ENCODE measurements at places on chromosomes 4 and X.

DNA sequence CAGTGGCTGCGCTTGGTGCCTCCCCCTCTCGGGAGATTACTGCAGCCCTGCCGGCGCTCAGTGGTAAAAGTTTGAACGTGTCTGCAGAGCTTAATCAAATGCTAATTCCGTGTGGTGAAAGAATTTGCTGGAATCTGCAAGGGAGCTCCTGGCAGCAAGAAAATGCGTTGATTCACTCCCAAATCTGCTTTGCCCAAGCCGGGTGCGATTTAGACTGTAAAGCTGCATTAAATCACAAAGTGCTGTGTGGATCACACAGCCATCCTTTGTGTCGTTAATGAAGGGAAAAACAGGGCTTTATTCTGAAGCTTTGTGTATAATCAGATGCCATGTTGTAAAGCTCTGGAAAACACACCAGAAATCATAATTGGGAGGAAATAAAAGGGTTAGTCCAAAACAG is 444.1 kb downstream of the BCOR start:
- DNase-seq: no peak

GRCh38 chr4:142434519-142435224 is 411.4 kb downstream of the INPP4B start:
- no peak for DNase-seq

GRCh38 chrX:87895421-87895820 is 377.8 kb downstream of the KLHL4 start:
- DNase-seq: no peak

GRCh38 chr4:30720021-30720660 is at the start of gene PCDH7:
Gene PCDH7, plus strand, starts transcription at chr4:30720369. Its CDS starts 1,054 bp downstream, at chr4:30721423.
- DNase-seq: peak; percentile 30

DNA sequence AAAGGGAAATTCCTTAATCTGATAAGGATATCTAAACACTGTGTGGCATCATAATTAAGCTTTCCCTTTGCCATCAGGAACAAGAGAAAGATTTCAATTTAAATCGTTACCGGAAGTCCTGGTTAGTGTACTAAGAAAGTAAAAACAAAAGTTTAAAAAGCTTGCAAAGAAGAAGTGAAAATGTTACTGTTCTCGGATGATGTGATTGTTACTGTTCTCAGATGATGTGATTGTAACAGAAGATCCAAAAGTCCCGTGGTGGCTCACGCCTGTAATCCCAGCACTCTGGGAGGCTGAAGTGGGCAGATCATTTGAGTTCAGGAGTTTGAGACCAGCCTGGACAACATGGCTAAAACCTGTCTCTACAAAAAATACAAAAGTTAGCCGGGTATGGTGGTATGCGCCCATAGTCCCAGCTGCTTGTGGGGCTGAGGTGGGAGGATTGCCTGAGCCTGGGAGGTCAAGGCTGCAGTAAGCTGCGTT is 62.5 kb downstream of the RGS12 start:
- no peak for DNase-seq

GRCh38 chr4:23373261-23373660 is 516.6 kb downstream of the PPARGC1A start:
- no peak for DNase-seq

DNA sequence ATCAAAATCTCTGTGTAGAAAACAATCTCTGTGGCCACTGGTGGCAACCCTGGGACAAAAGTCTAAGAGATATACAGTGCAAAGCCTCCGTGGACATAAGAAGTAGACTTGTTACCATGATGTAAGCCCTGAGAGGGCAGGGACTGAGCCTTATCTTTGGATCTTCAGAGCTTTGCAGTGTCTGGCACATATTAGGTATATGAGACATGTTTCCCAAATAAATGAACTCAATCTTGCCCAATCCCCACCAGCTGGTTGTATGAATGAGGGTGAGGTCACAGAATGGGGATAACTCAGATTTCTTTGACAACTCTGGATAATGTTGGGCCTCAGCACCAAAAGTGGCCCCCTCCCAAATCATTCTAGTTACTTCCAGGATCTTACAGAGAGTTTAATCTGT is 511.4 kb upstream of the DIPK2B start:
- DNase-seq: no peak

DNA sequence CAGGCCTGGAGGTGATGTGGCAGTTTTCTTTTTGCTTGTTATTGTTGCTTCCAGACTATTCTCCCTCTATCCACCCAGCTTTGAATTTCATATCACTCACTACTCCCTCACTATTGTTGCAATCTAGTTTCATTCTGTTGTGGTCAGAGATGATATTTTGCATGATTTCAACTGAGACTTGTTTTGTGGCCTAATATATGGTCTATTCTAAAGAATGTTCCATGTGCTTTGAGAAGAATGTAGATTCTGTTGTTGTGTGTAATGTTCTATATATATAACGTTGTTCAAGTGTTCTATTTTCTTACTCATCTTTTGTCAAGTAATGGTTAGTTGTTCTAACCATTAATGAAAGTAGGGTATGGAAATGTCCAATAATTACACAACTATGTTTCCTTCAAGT is 59.0 kb downstream of the THOC2 start:
- no peak for DNase-seq

GRCh38 chr4:28001698-28002097 is 1141.1 kb downstream of the STIM2 start:
- DNase-seq: no peak

GRCh38 chrX:15209096-15209495 is 60.8 kb downstream of the ASB9 start:
- DNase-seq: no peak

GRCh38 chr4:31104043-31104442 is 383.9 kb downstream of the PCDH7 start:
- no peak for DNase-seq

DNA sequence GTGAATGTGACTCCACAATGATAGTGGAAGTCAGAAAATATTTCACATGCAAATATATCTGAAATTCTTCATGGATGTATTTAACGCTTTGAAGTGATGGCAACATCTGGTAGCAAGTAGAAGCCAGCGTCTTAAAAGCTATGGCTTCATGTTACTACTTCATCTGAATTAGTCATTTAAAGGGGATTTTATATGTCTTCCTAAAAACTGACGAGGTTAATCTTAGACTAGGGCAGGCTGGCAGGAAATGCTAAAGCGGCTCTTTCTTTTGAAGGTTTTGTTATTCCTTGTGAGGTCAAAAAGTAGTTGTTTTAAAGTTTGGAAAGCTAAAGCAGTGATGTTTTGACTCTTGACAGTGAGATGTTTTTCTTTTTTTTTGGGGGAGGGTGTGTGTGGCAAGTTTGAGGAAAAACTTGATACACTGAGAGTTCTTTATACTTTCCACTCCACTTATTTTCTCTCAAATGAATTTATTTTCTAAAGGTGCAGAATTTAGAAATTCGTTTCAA is 22.6 kb downstream of the PLS3 start:
- DNase-seq: no peak

GRCh38 chr4:170623899-170624298 is 534.1 kb upstream of the AADAT start:
- DNase-seq: no peak

- DNase-seq: no peak
Measured at GRCh38 chrX:130280901-130281300, 12.2 kb upstream of the ZNF280C start.

DNA sequence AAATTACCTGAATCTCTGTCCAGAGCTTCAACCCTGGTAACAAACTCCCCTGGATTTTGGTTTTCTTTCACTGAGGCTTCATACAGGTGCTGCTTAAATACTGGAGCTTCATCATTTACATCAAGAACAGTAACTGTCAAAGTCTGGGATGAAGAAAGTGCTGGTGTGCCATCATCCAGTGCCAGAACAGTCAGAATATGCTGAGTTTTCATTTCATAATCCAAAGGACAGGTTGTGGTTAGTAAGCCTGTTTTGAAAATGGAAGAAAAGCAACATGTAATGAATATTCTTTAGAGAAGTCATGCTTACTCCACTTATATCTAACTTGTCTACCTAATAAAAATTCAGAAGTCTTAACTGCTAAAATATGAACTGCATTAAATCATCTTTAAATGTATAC is 175.9 kb downstream of the DCHS2 start:
- no peak for DNase-seq

DNA sequence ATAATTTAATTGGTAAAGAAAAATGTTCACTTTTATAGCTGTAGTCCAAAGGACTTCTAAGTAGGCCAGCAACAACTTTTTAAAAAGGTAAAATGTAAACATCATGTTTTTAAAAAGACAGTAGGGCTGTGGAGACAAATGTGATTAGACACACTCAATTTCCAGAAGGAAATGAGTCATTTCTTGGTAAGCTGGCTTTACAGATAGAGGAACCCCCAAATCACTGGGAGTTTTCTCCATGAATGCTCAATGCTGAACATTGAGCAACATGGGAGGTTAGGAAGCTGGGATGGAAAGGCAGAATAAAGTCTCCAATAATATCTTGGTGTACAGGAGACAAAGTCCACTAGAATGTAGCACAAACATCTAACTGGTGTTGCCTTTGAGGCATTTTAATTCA is 121.3 kb downstream of the NWD2 start:
- DNase-seq: no peak

DNA sequence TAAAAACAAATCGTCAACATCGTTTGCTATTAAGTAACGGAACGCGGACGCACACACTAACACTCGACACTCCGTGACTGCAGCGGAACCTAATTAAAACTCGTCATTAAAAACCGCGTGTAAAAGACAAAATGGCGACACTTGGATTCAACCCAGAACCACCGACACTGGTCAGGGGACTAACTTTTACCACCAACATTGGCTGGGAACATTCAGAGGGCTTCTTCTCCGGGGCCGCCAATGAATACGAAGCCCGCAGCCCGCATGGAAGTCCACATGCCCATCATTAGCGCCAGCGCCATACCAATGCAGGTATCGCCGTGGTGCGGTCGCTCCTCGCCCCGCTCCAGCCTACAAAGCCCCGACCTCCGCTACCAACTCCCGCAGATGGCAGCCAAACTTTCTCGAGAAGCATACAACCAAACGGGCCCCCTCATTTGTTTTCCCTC is 498 bp downstream of the RBMX start:
- DNase-seq: peak; percentile 7

- DNase-seq: no peak
Measured at GRCh38 chr4:125420526-125420925, 105.8 kb downstream of the FAT4 start.

GRCh38 chr4:65597697-65598096 is 72.6 kb downstream of the EPHA5 start:
- DNase-seq: no peak

DNA sequence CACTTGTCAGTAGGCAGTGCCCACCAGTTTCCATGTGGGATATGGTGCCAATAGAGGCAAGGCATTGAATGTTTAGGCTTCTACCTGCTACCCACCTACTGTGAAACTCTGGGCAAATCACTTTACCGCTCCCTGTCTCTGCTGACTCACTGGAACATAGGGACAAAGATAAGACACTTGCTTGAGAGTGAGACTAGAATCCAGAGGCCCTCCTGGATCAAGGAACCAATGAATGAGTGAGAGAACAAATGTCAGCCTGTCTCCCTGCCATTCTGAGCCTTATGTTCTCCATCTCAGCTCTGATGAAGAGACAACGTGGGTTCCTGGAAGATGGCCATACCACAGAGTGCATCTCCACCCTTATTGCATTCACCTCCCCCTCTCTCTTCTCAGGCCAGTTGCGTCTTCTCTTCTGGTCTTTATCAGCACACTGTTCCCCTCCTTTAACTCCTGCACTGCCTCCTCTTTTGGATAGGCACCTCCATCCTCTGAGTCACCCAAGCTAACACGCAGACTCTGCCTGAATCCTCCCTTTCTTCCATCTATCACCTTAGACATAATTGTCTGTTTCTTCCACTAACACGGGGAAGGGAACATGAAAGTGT is 15.4 kb upstream of the PRRG3 start:
- no peak for DNase-seq

DNA sequence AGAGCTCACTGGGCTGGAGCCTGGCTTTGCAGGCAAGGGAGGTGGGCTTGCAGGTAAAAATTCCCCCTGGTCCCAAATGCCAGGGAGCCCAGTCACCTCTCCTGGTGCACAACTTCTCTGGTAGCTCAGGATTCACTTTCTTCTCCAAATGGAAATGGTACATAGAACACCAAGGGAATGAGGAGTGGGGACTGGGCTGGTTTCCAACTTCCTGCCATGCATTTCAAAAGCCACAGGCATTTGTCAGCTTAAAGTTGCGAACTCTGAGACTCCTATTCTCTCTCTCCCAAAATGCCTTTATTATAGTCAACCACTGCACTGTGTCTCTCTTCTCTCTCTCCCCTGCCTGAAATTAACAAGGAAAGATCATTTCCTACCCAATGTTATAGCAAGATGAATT is 177.3 kb downstream of the GRIA3 start:
- no peak for DNase-seq

GRCh38 chrX:134764202-134764785 is 106.0 kb upstream of the PLAC1 start:
- peak; percentile 42 for DNase-seq

GRCh38 chr4:2799971-2800690 is 7.2 kb downstream of the SH3BP2 start:
- DNase-seq: no peak

GRCh38 chr4:169658975-169659715 is 38.8 kb downstream of the CLCN3 start:
- peak; percentile 4 for DNase-seq

DNA sequence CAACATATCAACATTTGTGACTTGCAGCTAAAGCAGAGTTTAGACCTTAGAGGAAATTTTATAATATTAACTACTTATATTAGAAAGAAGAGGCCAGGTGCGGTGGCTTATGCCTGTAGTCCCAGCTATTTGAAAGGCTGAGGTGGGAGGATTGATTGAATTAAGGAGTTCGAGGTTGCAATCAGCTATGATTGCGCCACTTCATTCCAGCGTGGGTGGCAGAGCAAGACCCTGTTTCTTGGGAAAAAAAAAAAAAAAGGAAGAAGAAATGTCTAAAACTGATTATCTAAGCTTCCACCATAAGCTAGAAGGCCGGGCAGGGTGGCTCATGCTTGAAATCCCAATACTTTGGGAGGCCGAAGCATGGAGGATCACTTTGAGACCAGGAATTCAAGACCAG is 42.0 kb upstream of the USP9X start:
- DNase-seq: no peak

DNA sequence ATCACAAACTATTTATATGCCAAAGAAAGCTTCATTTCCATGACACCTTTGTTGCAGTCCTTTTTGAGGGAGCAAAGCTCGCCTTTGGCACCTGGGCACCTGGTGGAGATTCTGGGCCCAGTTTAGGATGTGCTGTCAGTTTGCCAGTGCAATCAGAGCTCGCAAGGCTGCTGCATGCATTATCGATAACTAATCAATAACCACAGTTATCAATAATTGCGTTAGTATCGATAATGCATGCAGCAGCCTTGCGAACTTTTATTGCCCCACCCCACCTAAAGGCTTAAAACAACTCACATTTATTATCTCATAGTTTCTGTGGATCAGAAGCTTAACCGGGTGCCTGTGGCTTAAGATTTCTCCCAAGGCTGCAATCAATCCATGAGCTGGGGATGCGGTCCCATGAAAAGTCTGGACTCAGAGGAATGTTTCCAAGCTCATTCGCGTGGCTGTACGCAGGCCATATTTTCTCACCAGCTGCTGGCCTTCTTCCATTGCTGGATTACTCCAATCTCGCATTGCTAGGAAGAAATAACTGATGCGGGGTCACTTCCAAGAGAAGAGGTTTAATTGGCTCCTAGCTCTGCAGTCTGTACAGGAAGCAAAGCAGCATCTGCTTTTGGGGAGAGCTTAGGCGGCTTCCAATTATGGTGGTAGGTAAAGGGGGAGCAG is 6.2 kb upstream of the AFAP1 start:
- DNase-seq: no peak

GRCh38 chrX:17298564-17298963 is 76.4 kb upstream of the NHS start:
- no peak for DNase-seq

All from kidney capillary endothelial cell (primary cell).